CD14-positive monocyte (primary cell): ENCODE measurements at places on chromosomes 12 and 14. TPM values are rescaled to one million over a fixed set of nuclear protein-coding genes. Genes with fewer than 3 reads are reported as not detected.

GRCh38 chr12:43482311-43483085 is 69.5 kb downstream of the ADAMTS20 start:
- no peak overlapping the region for H3K4me3 ChIP-seq
- no peaks in the 10 kb centered on the region for H3K36me3 ChIP-seq
- no peak for DNase-seq
- no peaks in the 10 kb centered on the region for H3K27me3 ChIP-seq
- H3K27ac ChIP-seq = no peak overlapping the region
- H3K4me1 ChIP-seq = no peaks in the 10 kb centered on the region

The LYZ gene
- 8,191 and 10,434 TPM in 2 replicates for polyA plus RNA-seq

- no peak for DNase-seq
- H3K4me3 ChIP-seq = no peak overlapping the region
- no peaks in the 10 kb centered on the region for H3K36me3 ChIP-seq
Measured at GRCh38 chr14:59238216-59238615, 49.7 kb downstream of the DAAM1 start.

The MDM2 gene
- 39.9 TPM for polyA plus RNA-seq

The KRT80 gene
- 0.52 TPM for polyA plus RNA-seq

The RASSF3 gene
- polyA plus RNA-seq = 54.9 and 77.9 TPM in 2 replicates

The NUP107 gene
- 6.5 and 20.5 TPM in 2 replicates for polyA plus RNA-seq
